ENCODE measurements at places on chromosomes 4 and X. TPM values are rescaled to one million over a fixed set of nuclear protein-coding genes. Genes with fewer than 3 reads are reported as not detected.

DNA sequence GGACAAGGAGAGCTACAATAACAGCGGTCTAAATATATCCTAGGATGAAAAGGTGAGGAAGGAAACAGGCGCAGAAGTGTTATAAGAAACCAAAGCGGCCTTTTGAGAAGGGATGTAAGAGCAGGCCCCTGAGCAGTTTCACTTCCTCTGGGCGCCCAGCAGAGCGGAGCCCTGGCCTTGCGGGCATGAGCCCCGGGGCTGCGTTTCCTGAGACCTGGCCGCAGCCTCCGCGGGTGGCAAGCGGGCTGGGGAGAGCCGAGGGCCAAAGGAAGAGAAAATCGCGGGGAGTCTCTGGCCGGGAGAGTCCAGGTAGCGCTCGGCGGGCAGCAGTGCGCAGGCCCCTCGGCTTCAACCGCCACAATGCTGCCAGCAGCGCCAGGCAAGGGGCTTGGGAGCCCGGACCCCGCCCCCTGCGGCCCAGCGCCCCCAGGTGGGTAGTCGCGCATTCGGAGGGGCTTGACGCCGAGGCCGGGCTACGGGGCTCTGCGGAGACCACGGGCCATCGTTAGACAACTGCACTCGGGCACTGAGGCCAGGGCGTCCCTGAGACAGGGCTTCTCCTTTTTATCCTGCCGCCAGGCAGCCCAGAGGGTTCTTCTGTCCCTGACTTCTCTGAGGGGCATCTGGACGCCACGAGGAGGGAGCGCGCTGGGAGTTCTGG is at the start of gene BANK1:
Gene BANK1, plus strand, starts transcription at position 210 of the 661 bp plus-strand sequence. Its CDS starts 151 bp downstream, at position 361.
- peak within 1 kb of the TSS; percentile 45 for H3K4me3 ChIP-seq
- peaks cover 10% of the 10 kb centered on the region for H3K27me3 ChIP-seq
- no peaks in the 10 kb centered on the region for H3K4me1 ChIP-seq

- H3K27ac ChIP-seq, result no peak overlapping the region
- H3K4me1 ChIP-seq, result no peaks in the 10 kb centered on the region
- no peak overlapping the region for H3K4me3 ChIP-seq
Observed at GRCh38 chr4:63922146-63922545, 487.1 kb downstream of the TECRL start.

- peak overlapping the region; percentile 94 for H3K27ac ChIP-seq
- no peaks in the 10 kb centered on the region for H3K36me3 ChIP-seq
- peaks cover 55% of the 10 kb centered on the region for H3K4me1 ChIP-seq
- H3K27me3 ChIP-seq, result no peaks in the 10 kb centered on the region
- no peak for DNase-seq
Observed at GRCh38 chrX:153927672-153927921, 1.5 kb upstream of the ARHGAP4 start.

- H3K4me1 ChIP-seq, result no peaks in the 10 kb centered on the region
- H3K36me3 ChIP-seq, result no peaks in the 10 kb centered on the region
- H3K27me3 ChIP-seq, result no peaks in the 10 kb centered on the region
- no peak for DNase-seq
Observed at GRCh38 chr4:129474698-129475097, 378.7 kb downstream of the C4orf33 start.

GRCh38 chrX:153560000-153560399 is 38.9 kb downstream of the CCNQ start:
- H3K4me1 ChIP-seq, result no peaks in the 10 kb centered on the region
- no peak overlapping the region for H3K4me3 ChIP-seq
- no peaks in the 10 kb centered on the region for H3K27me3 ChIP-seq
- DNase-seq, result no peak

- DNase-seq, result no peak
- H3K4me3 ChIP-seq, result no peak overlapping the region
- no peaks in the 10 kb centered on the region for H3K36me3 ChIP-seq
- H3K27me3 ChIP-seq, result no peaks in the 10 kb centered on the region
Observed at GRCh38 chr4:187632260-187632995, 363.1 kb upstream of the ZFP42 start.

GRCh38 chr4:173258866-173259265 is 75.3 kb downstream of the HMGB2 start:
- no peak overlapping the region for H3K27ac ChIP-seq
- no peaks in the 10 kb centered on the region for H3K36me3 ChIP-seq
- H3K4me1 ChIP-seq, result no peaks in the 10 kb centered on the region
- no peak overlapping the region for H3K4me3 ChIP-seq
- no peaks in the 10 kb centered on the region for H3K27me3 ChIP-seq

- H3K4me3 ChIP-seq, result no peak overlapping the region
- no peaks in the 10 kb centered on the region for H3K27me3 ChIP-seq
- no peak overlapping the region for H3K27ac ChIP-seq
- H3K4me1 ChIP-seq, result no peaks in the 10 kb centered on the region
- no peaks in the 10 kb centered on the region for H3K36me3 ChIP-seq
Observed at GRCh38 chrX:110853610-110854009, 58.0 kb upstream of the CHRDL1 start.

DNA sequence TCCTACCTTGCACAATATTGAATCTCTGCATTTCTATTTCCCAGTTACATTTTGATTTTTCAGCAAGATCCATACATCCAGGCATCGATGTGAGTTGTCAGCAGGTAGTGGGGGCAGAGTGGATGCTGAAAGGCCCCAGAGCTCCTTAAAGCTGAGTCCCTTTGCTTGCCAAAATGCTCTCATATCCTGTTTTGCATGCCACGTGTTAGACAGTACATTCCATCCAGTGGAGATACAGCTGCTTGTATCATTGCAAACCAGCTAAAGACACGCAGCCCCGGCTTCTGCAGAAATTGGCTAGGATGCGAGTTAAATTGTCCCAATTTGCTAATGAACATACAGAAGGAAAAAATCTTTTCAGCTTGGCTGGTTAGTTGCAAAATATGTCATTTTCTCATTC is 179.6 kb upstream of the MXRA5 start:
- H3K36me3 ChIP-seq, result no peaks in the 10 kb centered on the region
- H3K4me3 ChIP-seq, result no peak overlapping the region
- no peak overlapping the region for H3K27ac ChIP-seq
- H3K27me3 ChIP-seq, result no peaks in the 10 kb centered on the region
- no peak for DNase-seq

DNA sequence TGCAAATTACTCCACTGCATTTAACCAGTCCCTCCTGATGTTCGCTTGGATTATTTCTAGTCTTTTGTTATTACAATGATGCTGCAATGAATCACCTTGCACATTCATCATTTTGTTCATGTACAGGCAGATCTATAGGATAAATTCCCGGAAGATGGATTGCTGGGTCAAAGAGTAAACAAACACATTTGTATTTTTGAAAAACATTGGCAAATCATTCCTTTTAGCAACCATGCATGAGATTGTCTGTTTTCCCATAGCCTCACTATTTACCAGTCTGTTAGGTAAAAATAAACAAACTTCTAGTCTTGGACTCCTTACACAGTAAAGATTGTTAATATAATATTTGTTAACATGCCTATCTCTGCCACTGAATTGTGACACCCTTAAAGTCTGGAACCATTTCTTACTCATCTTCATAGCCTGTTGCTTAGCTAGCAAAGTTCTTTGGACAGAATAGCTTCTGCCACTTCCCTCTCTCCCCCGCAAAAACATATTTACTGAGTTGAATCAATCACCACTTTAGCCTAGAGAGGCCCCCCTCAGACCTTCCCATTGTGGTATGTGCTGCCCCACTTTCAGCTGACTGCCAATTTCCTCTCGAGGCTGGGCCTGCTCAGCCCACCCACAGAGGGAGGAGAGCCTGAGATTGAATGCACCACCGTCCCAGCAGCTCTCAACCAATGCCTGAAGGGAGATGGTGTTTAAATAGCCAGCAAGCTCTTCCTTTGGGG is 108.4 kb upstream of the ATXN3L start:
- no peaks in the 10 kb centered on the region for H3K36me3 ChIP-seq
- no peak for DNase-seq
- H3K27ac ChIP-seq, result no peak overlapping the region
- H3K4me3 ChIP-seq, result no peak overlapping the region

DNA sequence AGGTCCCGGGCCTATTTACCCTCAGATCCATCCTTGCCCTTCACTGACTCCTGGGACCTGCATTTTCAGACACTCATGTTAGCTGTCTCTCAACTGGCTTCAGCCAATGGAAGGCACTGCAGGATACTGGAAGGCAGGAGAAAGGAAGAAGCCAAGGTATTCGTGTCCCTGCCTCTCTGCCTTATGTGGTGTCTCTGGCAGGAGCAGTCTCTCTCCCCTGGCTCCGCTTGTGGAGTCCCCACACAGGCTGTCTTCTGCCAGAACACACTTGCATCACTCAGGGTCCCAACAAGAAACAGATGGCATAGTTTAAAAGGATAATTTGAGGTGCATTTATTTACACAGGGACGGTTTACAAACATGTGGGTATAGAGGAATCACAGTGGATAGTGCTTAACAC is 21.6 kb upstream of the MAPK10 start:
- no peak overlapping the region for H3K4me3 ChIP-seq
- H3K36me3 ChIP-seq, result no peaks in the 10 kb centered on the region
- H3K27ac ChIP-seq, result no peak overlapping the region
- no peak for DNase-seq
- no peaks in the 10 kb centered on the region for H3K27me3 ChIP-seq

GRCh38 chr4:28388471-28388870 is 1527.8 kb downstream of the STIM2 start:
- no peak for DNase-seq
- no peaks in the 10 kb centered on the region for H3K27me3 ChIP-seq
- no peak overlapping the region for H3K27ac ChIP-seq
- no peak overlapping the region for H3K4me3 ChIP-seq
- no peaks in the 10 kb centered on the region for H3K4me1 ChIP-seq

- no peaks in the 10 kb centered on the region for H3K36me3 ChIP-seq
- peaks cover 6% of the 10 kb centered on the region for H3K4me1 ChIP-seq
- no peak for DNase-seq
- no peaks in the 10 kb centered on the region for H3K27me3 ChIP-seq
- H3K27ac ChIP-seq, result no peak overlapping the region
Observed at GRCh38 chr4:7716010-7716721, 223.5 kb downstream of the AFAP1 start.

DNA sequence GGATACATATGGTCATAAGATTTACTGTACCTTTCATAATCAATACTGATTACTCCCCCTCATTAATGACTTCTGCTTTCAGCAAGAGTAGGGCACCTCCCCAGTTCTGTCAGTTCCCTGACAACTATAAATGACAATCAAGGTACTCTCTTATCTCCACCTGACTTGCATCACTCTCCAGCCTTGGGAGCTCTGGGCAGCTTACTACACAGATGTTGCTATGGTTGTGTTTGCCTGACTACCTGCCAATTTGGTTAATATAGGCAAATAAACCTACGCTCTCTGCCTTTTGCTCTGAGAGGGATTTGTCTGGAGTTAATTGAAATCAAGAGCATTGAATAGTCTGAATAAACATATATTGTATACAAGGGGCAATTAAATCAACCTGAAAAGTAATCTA is 22.8 kb upstream of the MAP7D3 start:
- no peak for DNase-seq
- no peak overlapping the region for H3K4me3 ChIP-seq
- no peaks in the 10 kb centered on the region for H3K27me3 ChIP-seq

- H3K36me3 ChIP-seq, result no peaks in the 10 kb centered on the region
- no peak for DNase-seq
- no peaks in the 10 kb centered on the region for H3K4me1 ChIP-seq
- no peak overlapping the region for H3K4me3 ChIP-seq
Observed at GRCh38 chrX:103791826-103792485, 15.3 kb downstream of the PLP1 start.

- H3K4me1 ChIP-seq, result no peaks in the 10 kb centered on the region
- DNase-seq, result no peak
- no peak overlapping the region for H3K27ac ChIP-seq
- no peaks in the 10 kb centered on the region for H3K27me3 ChIP-seq
- H3K36me3 ChIP-seq, result no peaks in the 10 kb centered on the region
Observed at GRCh38 chr4:71110499-71110898, 117.0 kb downstream of the DCK start.

DNA sequence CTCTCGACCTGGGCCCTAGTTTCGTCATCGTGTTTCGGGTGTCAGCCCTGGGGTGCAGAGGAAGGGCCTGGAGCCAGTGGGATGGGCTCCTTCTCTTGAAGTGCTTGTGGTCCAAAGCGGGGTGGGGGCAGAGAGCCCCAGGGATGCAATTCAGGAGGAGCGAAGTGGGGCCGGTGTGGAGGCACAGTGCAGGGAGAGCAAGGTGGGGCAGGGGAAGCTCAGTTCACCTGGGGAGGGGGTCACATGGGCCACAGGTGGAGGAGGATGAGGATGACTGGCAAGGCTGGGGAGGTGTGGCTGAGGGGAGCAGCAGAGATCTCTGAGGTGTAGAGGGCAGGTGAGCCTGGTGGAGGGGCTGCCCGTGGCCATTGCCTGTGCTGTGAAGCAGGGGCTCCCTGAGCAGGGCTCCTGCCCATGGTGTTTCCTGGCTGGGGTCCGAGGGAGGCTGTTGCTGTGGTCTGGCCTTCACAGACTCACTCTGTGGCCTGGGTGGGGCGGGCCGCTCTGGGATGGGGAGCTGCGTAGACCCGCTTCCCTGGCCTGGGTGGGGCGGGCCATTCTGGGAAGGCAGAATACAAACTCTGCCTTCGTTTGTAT is 6.9 kb downstream of the SORCS2 start:
- no peak for DNase-seq
- peaks cover 10% of the 10 kb centered on the region for H3K27me3 ChIP-seq
- H3K4me1 ChIP-seq, result no peaks in the 10 kb centered on the region
- no peaks in the 10 kb centered on the region for H3K36me3 ChIP-seq
- no peak overlapping the region for H3K4me3 ChIP-seq
- H3K27ac ChIP-seq, result no peak overlapping the region

DNA sequence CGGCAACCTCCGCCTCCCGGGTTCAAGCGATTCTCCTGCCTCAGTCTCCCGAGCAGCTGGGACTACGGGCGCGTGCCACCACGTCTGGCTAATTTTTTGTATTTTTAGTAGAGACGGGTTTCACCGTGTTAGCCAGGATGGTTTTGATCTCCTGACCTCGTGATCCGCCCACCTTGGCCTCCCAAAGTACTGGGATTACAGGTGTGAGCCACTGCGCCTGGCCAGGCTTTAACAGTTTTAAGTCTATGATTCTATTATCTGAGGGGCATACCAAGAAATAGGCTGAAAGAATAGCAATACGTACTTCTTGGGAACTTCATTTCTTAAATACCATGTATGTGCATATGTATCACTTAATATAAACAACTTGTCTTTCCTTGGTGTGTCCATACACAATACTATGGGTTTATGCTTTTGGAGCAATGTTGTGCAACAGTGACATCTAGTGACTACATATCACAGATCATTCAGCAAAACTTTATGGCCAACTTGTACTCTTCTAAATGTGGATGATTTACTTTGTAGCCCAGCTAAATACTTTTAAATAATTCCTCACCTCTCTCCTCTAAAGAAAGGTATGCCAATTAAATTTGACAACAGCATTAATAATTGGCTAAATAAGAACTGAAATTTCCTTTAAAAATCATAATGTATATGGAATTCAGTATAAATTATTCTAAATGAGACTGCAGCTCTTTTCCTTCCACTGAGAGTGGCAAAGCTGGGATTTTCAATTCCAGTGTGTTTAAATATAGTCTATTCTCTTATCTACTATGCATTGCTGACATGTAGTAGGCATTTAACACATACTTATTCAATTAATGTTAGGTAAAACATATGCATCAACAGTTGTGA is 10.4 kb downstream of the SLC9B1 start:
- no peak for DNase-seq
- no peak overlapping the region for H3K4me3 ChIP-seq
- no peak overlapping the region for H3K27ac ChIP-seq
- H3K36me3 ChIP-seq, result no peaks in the 10 kb centered on the region

Gene GAGE12E
- not detected for total RNA-seq

Gene MAGEA2B
- total RNA-seq, result not detected

Gene BMPR1B
- 2.1 TPM for total RNA-seq

Gene VCX3A
- not detected for total RNA-seq

Gene SPACA5
- not detected for total RNA-seq

Gene PDZD4
- 1.5 TPM for total RNA-seq

Gene VMA21
- 18.3 TPM for total RNA-seq

Gene IL13RA1
- total RNA-seq, result 11.9 TPM

Gene FGFR3
- 2.0 TPM for total RNA-seq

Measured in heart right ventricle (tissue), 16 donors.